ENCODE measurements at places on chromosomes 16 and 17. TPM values are rescaled to one million over a fixed set of nuclear protein-coding genes. Genes with fewer than 3 reads are reported as not detected.

Gene IRF8
- 9.2 TPM for total RNA-seq

Gene RHBDL3
- total RNA-seq: 23.2 TPM

Gene BICDL2
- total RNA-seq: not detected

Gene ASPA
- 5.0 TPM for total RNA-seq

Gene C1QTNF8
- total RNA-seq: not detected

Gene KRT40
- total RNA-seq: not detected

Gene KRTAP3-2
- not detected for total RNA-seq

Gene ABCC12
- total RNA-seq: not detected

Gene PRSS36
- 4.2 TPM for total RNA-seq

Gene SPNS1
- total RNA-seq: 19.6 TPM

Gene ARMC7
- total RNA-seq: 5.8 TPM

Gene PRSS33
- not detected for total RNA-seq

Gene CDR2L
- total RNA-seq: 13.8 TPM

Gene BEAN1
- total RNA-seq: 1.6 TPM

Gene TP53TG3
- 0.39 TPM for total RNA-seq

Gene ZNF598
- total RNA-seq: 14.7 TPM

Gene MYH1
- not detected for total RNA-seq

Gene UTS2R
- 1.4 TPM for total RNA-seq

Gene CACNG5
- total RNA-seq: not detected

Gene AOC3
- total RNA-seq: 56.6 TPM

Gene CDH5
- total RNA-seq: 40.3 TPM

Gene CRYM
- 44.2 TPM for total RNA-seq

Gene TAC4
- total RNA-seq: not detected

Gene AANAT
- not detected for total RNA-seq

Gene CSNK1D
- 88.2 TPM for total RNA-seq

Gene PYDC1
- total RNA-seq: not detected

Gene APOH
- 0.32 TPM for total RNA-seq

Gene ABCA9
- 29.7 TPM for total RNA-seq

Gene MTMR4
- 11.6 TPM for total RNA-seq

Gene ITGAD
- not detected for total RNA-seq

Gene MYCBPAP
- 0.59 TPM for total RNA-seq

Gene EEF2KMT
- total RNA-seq: 5.4 TPM

Gene ZFHX3
- total RNA-seq: 12.6 TPM

Gene SEPTIN12
- not detected for total RNA-seq

Gene BORCS6
- 5.8 TPM for total RNA-seq

Gene DNAAF8
- 0.52 TPM for total RNA-seq

Gene CIBAR2
- not detected for total RNA-seq

Gene TEKT1
- not detected for total RNA-seq

Gene EVPLL
- total RNA-seq: not detected
